ENCODE measurements at places on chromosomes 16 and 17.

DNA sequence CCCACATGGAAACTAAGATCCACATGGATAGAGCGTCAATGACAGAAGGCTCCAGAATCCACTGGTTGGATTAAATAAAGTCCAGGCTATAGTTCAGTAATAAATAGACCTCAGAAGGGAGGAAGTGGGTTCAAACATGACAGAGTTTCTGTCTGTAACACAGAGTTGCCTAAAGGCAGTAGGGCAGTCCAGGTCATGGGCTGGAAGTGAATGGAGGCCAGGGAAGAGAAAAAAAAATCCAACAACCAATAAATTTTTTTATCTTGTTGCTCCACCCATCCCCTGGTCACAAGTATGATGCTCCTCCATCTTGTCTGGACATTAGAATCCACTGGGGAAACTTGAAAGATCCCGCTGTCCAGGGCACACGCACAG, 92.4 kb downstream of the RGS9 start:
- DNase-seq, result no peak

DNA sequence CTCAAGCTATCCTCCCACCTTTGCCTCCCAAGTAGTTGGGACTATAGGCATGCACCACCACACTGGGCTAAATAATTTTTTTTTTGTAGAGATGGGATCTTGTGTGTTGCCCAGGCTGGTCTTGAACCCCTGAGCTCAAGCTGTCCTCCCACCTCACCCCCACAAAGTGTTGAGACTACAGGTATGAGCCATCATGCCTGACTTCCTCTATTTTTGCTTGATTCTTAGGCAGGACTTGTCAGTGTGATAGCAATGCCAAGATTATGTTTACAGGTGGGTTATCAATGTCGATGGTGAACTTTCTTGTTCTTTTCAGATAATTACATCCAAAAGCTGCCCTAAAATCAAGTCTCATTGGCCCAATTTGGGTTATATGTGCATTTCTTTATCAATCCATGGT, 96.9 kb downstream of the HS3ST4 start:
- no peak for DNase-seq

- no peak for DNase-seq
These were observed 1001.6 kb upstream of the CDH8 start for GRCh38 chr16:63037761-63038396.

DNA sequence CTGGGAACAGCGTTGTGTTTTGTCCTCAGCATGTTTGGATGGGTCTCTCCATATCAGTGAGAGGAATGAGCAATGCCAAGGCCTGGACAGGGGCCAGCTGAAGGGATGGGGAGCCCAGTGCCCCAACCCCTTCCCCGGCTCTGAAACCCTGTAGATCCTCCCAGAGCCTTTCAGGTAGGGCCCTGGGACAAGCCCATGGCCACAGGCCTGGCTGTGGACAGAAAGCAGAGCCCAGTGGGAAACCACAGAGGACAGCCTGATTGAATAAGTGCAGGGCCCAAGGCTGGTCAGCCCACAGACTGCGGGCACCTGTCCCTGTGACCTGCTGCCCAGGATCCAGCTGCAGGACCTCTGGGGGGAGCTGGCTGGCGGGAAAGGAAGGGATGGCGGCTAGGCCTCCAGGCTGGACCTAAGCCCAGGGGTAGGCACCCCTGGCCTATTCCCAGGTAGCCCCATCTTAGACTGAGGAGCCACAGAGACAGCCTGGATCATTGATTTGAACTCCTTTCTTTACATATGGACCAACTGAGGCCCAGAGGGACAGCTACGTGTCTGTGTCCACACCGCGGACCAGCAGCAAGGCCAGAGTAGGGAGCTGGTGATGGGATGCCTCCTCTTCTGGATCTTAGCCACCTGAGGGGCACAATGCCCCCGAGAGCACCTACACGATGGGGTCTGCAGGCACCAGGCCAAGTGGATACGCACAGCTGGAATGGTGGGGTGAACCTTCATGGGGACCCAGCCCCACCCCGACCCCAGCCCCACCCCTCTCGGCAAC, 1.3 kb downstream of the CCDC102A start:
- DNase-seq, result no peak

- no peak for DNase-seq
These were observed 15.8 kb upstream of the CCL5 start for GRCh38 chr17:35895636-35896587.

DNA sequence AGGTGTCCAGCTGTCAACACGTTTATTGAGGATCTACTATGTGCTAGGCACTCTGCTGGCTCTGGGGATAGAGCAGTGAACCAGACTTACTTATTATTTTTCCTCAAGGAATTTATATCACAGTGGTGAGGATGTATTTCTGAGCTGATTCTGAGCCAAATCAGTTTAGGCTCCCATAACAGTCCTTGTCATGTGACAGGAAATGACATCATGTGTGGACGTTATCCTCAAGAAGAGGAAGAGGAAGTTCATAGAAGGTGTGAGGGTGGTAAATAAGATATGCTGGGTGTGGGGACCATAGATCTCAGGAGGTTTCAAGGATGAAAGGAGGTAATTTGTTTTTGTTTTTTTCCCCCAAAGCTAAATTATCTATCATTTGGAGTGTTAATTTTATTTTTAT, 873.5 kb upstream of the EEF2KMT start:
- no peak for DNase-seq

GRCh38 chr17:58564971-58565370, 50.5 kb upstream of the MTMR4 start:
- DNase-seq, result no peak

DNA sequence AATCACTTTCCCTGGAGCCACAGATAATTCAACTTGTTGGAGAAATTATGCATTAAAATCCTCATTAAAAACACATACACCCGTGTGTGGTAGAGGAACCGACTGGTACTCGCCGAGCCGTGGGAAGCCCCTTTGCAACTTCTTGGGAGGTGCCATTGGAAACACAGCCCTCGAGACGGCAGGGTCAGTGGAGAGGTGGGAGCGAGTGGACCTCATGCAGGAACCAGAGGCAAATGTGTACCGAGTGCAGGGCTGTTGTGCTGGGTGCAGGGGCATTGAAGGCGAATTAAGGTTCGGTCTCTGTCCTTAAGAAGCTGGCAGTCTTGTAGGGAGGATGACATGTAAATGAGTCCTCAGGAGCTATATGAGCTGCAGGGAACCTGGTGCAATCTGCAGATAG, 318.3 kb downstream of the CPPED1 start:
- DNase-seq, result no peak

DNA sequence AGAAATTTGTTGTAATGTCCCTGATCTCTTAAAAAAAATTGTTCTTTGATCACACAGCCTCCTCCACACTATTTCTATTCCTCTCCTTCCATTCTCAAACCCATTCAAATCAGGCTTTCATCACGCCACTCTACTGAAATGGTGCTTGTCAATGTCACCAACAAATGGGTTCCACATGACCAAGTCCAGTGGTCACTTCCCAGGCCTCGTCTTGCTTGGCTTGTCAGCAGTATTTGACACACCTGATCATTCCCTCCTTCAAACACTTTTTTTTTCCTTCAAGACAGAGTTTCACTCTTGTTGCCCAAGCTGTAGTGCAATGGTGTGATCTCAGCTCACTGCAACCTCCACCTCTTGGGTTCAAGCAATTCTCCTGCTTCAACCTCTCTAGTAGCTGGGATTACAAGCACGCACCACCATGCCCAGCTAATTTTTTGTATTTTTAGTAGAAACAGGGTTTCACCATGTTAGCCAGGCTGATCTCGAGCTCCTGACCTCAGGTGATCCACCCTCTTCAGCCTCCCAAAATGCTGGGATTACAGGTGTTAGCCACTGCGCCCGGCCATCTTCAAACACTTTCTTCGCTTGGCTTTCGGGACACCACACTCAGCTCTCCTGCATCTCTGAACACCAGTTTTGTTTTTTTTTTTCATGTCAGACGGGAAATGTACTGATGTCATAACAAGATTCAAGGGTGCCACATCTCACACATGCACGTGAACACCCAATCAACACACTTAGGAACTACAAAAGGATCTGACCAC, 18.3 kb downstream of the NQO1 start:
- DNase-seq, result no peak

DNA sequence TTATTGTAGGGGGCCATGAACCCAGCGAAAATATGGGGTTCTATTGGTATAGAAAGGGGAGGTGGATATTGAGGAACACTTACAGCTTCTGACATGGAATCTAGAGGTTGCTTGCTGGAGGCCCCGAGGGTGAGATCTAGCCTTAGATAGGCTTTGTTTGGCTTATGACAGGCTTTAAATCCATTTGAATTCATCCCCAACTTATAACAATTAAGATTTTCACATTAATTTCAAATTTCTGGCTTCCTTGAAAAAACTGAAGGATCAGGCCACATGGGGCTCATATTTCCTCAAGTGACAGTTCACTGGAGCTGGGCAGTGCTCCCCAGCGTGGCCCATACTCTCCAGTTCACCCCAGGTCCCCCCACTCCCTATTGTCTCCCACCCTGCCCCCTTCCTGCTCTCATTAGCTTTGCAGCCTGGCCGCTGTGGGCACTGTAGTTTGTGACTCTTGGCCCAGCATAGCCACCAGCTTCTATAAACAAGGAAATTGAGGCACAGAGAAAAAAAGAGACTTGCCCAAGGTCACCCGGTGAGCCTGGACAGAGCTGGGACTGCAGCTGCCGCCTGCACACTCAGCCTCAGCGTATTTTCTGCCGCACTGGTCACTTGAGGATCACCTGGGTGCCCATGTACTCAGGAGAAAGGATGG, 19.8 kb upstream of the ADGRG1 start:
- DNase-seq, result no peak

- DNase-seq, result no peak
These were observed 60.8 kb downstream of the TEX14 start for GRCh38 chr17:58630883-58631522.

DNA sequence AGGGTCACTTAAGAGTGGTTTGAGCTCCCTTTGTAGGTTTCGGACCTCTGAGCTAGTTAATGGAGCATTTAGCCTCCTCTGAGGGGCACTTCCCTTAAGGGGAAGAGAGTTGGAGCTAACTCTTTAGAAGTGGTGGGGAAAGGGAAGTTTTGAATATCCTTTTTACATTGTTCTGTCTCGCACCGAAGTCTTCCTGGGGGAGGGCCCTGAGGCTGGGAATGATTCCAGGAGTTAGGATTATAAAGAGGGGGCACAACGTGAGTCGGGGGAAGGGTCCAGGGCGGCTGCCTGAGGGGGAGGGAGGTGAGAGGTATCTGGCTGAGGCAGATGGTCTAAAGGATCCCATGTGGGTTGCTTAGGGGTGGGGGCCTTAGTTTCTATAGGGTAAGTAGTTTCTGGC, 32.3 kb downstream of the SEC14L1 start:
- no peak for DNase-seq

DNA sequence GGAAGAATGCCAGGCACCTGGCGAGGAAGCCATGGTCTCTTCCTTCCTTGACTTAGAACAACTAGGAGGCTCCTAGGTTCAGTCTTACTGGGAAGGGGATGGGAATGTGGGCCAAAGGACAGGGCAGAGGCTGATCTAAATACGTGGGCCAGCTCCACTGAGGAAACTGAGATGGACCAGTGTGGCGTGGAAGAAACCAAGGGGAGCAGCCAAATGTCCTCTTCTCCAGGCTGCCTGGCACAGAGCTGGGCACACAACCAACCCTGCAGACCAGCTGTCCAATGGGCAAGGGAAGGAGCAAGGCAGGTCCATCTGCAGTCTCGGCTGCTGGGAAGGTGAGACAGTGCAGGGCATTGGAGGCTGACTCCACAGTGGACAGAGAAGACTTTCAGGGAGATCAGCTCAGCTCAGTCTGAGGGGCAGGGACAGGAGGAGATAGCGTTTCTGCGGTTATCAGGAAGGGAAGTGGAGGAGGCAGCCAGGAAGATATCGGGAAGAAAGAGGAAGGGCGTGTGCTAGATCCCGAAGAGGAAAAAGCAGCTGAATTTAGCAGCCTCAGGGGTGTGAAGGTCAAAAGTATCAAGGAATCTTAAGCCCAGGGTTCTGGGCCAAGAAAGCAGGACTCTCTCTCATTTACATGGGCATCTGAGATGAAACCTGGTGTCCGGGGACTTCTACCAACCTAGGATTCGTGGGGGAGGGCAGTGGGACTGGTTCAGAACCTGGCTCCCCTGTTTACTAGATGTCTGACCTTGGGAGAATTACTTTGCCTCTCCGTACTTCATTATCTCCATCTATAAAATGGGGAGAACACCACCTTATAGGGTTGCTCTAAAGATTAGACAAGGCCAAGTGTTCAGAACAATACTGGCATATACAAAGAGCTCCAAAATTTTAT, 1.8 kb downstream of the KIFC3 start:
- no peak for DNase-seq

DNA sequence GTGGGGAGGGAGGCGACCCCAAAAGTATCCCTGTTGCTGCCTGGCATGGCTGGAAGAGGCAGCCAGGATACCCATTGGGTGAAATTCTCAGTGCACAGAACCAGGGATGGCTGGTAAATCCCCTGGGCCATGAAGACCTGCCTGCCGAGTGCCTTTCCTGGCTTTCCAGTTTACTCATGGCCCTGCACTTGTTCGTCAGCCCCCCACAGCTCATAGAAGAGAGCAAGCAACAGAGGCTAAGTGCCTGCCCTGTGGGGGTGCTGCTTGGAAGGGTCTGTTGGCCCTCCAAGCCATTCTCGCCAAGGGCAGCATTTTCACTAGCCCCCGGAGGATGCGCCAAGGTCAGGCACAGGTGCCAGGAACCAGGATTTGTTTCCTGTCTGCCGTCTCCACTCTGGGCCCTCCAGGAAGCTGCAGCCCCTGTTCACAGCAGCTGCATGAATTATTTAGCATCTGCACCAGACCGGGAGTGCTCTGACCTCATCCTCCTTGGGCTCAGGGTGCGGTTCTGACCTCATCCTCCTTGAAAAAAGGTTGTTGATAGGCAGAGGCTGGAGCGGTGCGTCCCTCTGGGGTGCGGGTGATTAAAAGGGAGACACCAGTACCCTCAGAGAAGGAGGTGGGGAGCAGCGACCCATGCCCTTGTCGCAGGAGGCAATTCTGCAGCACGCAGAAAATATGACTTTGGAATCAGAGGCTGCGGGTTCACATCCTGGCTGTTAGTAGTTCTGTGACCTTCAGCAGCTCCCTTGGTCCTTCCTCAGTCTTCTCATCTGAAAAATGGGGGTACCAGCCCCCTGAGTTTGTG, 14.2 kb upstream of the CD300A start:
- DNase-seq, result no peak

GRCh38 chr16:68524069-68524820, 14.8 kb upstream of the ZFP90 start:
- DNase-seq, result no peak

DNA sequence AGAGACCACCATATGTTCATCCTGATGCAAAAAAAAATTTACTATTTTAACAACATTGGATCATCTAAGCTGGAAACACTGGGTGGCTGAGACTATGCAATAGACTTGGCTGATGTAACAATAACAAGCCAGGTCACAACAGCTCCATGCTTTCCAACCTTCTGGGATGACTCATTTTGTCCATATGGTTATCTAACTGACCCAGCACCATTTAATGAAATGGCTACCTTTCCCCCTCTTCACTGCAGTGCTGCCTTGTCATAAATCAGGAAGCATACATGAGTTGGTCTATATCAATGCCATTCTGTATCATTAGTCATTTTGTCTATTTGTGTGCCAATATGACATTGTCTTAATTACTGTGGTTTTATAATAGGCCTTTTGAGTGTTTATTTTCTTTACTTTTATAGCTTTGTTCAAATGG, 217.6 kb upstream of the KCNJ16 start:
- no peak for DNase-seq
